ENCODE measurements at places on chromosomes 4 and X.
A peak's percentile ranks its signal among the peaks of the same experiment; 100 is the strongest.

- no peak for DNase-seq
Observed at GRCh38 chrX:122552286-122552800, 631.7 kb upstream of the GRIA3 start.

DNA sequence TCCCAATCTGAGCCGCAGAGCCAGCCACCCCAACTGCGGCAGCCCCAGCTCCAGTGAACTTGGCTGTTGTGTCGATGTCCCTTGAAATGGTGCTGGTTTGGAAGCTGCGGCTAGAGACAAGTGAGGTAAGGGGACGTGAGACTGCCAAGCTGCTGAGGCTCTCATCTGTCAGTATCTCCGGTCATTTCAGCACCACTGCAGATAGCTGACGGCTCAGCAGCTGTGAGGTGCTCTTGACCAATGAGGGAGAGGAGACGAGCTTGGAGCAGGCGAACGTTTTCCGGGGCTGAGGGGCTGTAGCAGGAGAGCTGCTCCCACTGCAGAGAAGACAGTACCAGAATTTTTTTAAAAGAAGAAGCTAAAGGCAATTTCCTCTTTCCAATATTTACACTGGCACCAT is 175.5 kb upstream of the CASK start:
- DNase-seq: no peak

- DNase-seq: no peak
Observed at GRCh38 chrX:12325171-12325570, 186.9 kb downstream of the FRMPD4 start.

- no peak for DNase-seq
Observed at GRCh38 chrX:3271183-3271833, 75.1 kb downstream of the MXRA5 start.

DNA sequence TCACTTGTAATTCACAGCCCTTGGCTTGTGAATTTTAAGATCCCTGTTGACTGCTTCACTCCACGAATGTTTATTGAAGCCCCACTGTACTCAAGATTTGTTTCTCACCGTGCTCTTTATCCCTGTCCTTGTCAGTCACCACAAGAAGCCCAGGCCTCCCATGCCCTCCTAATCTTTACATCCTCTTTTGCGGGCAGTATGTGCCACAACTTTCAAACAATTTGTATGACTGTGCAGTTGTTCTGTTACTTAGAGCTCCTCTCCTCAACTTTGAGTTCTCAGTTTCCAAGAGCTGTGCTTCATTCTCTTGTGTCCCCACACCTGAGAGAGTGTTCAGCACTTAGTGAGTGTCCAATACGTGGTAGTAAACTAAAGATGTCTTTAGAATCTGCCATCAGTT is 467.7 kb downstream of the NKX6-1 start:
- peak; percentile 16 for DNase-seq

DNA sequence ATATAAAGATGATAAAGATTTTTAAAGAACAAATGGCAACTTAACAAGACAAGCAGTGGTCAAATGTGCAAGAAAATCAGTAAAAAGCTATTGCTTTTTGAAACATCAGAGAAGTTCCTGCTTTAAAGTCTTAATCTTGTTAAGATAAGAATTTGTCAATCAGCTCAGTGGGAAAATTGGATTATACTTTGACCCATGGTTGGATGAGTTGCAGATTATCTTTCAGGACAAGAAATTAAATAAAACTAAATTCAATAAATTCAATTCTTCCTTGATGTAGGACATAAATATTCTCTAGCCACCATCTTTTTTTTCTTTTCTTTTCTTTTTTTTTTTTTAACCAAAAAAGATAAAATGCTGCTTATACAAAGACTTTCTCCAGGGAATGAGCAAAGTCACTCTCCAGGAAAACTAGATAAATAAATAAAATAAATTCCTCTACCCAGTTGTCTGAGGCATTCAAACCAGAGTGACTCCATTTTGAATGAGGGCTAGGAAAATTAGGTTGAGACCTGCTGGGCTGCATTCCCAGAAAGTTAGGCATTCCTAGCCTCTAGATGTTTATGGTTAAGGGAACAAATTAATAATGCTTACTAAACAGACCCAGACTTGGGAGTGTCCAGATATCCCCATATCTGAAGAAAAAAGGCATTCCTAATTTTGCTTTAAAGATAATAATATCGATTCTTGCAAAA is 211.2 kb downstream of the SNCA start:
- no peak for DNase-seq

DNA sequence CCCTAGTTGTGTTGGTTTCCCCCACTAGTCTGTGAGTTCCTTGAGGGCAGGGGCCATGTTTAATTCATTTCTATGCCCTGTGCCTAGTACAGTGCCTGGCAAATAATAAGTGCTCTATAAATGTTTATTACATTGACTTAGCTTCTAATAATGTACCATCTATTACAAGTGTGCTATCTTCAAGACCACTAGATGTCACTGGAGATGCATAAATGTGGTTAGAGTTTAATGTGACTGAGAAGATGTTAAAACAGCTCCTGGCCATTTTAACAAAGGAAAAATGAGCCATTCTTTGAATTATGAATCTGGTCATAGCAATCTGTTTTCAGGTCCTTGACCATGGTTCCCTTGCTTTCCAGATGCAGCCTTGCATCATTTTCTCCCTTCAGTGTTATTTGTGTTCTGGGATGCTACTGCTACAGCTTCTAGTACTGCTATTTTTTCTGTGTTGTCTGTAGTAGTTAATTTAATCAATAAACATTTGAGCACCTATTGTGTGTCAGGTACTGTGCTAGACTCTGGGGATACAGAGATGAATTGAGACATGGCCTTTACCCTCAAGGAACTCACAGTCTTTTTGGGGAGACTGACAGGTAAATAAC is 43.2 kb downstream of the SLC9A6 start:
- peak; percentile 8 for DNase-seq

- DNase-seq: no peak
Observed at GRCh38 chr4:128633067-128633466, 176.4 kb upstream of the JADE1 start.

GRCh38 chr4:128277856-128278255 is 9.8 kb downstream of the PGRMC2 start:
- DNase-seq: no peak

- no peak for DNase-seq
Observed at GRCh38 chr4:92064574-92064973, 239.2 kb upstream of the GRID2 start.

DNA sequence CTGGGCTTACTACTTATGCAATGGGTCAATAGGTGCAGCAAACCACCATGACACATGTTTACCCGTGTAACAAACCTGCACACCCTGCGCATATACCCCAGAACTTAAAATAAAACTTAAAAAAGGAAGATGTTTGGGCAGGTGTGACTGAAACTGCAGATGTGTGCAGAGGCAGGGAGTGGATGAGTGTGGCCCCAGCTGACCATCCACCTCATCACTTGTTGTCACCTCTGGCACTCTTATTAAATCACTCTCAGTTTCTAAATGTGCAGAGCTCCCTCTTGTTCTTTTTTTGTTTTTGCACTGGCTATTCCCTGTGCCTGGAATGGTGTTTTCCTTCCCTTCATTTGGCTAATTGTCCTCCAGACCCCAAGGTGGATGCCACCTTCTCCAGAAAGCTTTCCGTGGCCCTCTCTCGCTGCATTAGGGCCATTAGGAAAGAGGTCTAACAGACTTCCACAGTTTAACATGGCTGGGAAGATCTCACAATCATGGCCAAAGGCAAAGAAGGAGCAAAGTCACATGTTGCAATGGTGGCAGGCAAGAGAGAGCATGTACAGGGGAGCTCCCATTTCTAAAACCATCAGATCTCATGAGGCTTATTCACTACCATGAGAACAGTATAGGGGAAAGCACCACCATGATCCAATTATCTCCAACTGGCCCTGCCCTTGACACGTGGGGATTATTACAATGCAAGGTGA is 58.5 kb downstream of the SLC2A9 start:
- DNase-seq: no peak

GRCh38 chrX:123184866-123185276 is 793 bp downstream of the GRIA3 start:
- no peak for DNase-seq

DNA sequence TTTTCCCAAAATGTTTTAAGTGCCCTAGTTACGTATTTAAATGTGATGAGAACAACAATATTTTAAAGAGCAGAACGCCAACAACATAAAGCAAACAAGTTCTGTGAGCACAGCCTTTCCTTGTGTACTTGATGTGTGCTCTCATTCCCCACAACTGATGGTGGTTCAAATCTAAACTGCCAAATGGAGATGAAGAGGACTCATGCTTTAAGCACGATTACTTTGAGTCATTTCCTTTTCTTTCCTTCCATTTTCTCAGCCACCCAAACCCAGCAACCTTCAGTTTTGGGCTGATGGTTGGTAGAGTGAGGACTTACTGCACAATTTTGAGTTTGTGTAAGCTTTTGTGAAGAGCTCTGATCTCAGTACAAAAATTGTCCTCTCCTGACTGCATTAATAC is 1.7 kb downstream of the NSD2 start:
- DNase-seq: no peak

- peak; percentile 10 for DNase-seq
Observed at GRCh38 chr4:121711263-121712000, 14.7 kb upstream of the ANXA5 start.

DNA sequence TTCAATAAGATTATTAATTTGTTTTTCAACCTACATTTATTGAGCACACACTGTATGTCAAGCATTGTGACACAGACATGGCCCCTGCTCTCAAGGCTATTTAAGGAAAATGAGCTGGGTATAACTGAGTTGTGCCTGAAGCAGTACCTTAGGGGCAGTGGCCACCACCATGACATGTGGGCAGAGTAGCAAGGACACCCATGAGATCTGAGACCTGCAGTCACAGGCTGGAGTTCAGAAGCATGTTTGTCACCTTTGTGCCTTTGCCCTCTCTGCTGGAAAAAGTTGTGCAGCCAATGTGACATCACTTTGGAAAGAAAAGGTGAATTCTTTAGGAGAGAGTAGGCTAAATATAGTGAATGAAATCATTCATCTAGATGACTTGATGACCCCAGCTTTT is 501.3 kb downstream of the BCOR start:
- no peak for DNase-seq

DNA sequence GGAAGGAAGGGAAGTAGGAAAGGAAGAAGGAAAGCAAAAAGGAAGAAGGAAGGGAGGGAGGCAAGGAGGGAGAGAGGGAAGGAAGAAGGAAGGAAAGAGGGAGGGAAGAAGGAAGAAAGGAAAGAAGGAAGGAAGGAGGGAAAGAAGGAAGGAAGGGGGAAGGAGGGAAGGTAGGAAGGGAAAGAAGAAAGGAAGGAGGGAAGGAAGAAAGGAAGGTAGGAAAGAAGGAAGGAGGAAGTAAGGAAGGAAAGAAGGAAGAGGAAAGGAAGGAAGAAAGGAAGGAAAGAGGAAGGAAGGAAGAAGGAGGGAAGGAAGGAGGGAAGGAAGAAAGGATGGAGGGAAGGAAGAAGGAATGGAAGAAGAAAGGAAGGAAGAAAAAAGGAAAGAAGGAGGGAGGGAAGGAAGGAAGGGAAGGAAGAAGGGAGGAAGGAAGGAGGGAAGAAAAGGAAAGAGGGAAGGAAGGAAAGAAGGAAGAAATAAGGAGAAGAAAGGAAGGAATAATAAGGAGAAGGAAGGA is 18.6 kb upstream of the SCML1 start:
- DNase-seq: no peak

DNA sequence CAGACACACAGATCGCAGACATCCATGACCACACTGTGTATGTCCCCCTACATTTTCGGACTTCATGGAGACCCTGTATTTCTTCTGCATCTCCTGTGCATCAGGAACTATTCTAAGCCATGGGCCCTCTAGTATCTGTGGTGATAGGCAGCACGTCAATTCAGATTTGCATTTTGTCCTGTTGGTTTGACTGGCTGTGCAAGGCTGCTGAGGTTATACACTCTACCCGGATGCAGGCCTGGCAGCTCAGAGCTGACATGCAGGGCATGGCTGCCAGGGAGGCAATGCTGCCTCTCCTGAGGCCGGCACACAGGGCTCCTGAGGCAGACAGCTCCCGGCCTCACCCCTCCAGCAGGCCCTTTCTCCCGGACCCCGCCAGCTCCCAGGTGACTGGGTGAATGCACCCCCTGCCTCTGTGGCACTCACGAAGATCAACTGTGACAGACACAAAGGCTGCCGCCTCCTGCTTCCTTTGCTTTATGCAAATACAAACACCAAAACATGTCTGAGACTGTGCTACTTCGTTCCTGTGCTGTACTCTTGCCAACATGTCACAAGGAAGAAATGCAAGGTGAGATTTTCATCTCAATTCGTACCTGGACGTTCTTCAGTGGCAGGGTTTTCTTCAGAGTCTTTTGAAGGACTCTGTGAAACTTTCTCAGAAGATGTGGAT is 51.0 kb downstream of the NSG1 start:
- no peak for DNase-seq
